ENCODE measurements at places on chromosomes 1 and 21.

DNA sequence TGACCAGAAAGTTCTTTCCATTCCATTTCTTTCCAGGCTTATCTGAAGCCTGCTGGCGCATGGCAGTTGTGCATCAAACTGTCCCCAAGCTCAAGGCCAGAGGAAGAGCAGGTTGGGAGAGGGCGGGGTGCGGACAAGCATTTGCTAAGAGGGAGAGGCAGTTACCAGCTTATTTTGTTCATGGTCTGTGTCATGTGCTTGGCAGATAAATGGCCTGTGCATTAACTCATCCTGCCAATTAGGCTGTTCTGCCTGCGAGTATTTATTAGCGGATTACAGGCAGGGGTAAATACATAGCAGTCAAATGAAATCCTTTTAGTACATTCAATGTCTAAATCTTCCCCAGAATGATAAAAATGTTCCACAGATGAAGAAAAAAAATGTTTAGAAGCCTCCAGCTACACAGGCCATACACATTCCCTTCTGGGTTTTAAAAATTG lies 48.9 kb upstream of the B3GALNT2 start:
- no peak for DNase-seq

GRCh38 chr1:108699375-108700332 lies 7.5 kb downstream of the PRPF38B start:
- no peak for DNase-seq

GRCh38 chr1:25782608-25783201 lies 17.3 kb upstream of the SELENON start:
- DNase-seq, result no peak

- no peak for DNase-seq
Measured at GRCh38 chr1:1353389-1354151, 4.4 kb upstream of the DVL1 start.

DNA sequence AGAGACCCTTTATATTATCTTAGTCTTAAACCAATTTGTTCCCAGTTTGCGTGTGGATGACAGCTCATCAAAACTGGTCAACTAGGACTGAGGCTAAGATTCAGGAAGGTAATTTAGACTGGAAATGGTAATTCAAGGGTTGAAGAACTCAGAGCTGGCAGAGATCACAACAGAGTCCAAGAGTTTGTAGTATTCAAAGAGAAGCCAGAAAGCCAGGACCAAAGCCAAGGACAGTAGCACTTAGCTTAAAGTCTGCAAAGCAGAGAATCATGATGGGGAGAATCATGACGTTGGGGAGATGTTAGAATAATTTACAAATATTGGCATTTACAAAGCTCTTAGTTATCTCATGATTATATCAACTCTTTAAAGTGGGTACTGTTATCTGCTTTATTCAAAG lies 32.6 kb downstream of the RNF11 start:
- no peak for DNase-seq

GRCh38 chr1:215957663-215958062 lies 390.6 kb downstream of the KCTD3 start:
- DNase-seq, result no peak

DNA sequence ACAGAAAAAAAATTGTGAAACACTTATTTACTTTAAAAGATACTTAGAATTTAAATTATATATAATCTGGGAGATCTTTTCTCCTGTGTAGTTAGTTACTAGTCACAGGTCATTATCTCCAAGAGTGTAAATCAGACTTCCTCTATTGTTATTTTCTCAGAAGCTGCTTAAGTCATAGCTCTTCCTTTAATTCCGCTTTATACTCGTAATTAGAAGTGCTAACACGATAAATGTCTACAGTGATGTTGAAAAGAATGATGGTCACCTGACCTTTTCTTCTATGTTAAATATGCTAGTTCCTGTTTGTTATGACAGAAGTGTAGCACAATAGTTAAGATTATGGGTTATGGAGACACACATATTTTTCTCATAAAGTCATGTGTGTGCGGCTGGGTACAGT lies 123.6 kb downstream of the TGFB2 start:
- DNase-seq, result no peak
